ENCODE measurements at places on chromosomes 4 and X.

DNA sequence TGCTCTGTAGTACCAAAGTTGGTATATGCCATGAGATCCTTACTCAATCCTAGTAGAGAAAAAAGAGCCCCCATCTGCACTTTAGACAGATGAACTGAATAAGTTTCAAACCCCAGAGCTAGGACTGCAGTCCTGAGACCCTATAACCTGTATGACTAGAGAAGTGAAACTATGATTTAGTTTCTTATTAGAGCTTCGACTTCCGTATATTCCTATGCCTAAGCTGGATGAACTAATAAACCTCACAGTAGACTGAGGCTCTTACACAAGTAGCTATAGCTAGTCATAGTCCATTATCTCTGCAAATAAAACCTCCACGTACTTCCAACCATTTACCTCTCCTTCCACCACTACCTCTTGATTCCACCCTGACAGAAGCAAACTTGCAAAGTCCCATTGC, 6.3 kb upstream of the OTUD4 start:
- no peak for DNase-seq

DNA sequence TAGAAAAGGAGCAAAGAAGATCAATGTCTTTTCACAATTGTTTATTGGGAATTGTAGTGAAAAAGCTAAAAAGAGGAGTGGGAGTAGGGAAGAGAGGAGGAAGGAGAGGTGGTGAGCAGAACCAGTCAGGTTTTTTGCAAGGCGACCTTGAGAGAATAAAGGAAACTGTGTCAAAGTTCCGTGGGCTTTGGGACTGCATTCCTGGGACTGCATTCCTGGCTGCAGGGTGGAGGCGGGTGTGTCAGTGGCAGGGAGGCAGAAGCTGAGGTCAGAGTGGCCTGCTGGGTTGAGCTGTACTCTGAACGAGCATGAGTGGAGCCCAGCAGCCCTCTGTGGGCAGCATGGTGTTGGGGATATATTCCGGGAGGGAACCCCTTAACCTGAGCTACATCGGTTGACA, 66.8 kb upstream of the UCP1 start:
- DNase-seq, result no peak

GRCh38 chr4:122047456-122048425, 95.9 kb upstream of the TRPC3 start:
- DNase-seq, result no peak

- no peak for DNase-seq
These were observed 109.1 kb downstream of the RBM47 start for GRCh38 chr4:40520533-40520932.

GRCh38 chr4:83212041-83212851, 72.4 kb downstream of the COQ2 start:
- DNase-seq, result no peak

DNA sequence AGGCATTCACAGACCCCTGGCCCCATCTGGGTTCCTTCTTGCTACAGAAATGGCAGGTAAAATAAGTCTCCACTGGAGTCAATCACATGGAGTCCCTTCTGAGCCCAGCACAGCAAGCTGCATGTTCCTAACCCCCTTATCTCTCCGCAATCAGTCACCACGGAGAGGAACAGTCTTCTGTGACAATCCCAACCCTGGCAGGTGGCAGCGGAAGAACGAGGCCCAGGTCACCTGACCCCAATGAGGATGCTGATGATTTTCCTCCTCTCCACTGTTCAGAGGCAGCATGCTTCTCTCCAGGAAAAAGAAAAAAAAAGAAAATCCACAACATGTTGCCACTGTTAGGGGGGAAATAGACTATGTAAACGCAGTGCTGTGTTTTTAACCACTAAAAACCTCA, 50.1 kb downstream of the TSPAN5 start:
- no peak for DNase-seq

All from C1 segment of cervical spinal cord (tissue), 14 donors.